CD14-positive monocyte (primary cell): ENCODE measurements at places on chromosomes 16 and 17.

- DNase-seq = no peak
Observed at GRCh38 chr17:59492091-59492451, 73.3 kb upstream of the DHX40 start.

- no peak for DNase-seq
Observed at GRCh38 chr16:1474082-1474795, 589 bp downstream of the CLCN7 start.

DNA sequence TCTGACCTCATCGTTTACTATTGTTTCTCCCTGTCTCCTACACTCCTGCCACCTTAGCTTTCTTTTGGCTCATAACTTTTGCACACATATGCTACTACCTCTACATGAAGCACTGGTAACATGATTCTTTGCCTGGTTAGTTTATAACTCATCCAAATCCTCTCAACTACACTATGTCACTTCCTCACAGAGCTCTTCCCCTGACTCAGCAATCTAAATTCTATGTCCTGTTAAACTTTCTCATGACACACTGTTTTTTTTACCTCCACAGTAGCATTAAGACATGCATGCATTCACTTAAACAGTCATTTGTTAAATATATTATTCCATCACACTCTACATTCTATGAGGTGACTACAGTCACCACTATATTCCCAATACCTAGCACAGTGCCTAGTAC lies 19.7 kb downstream of the APPBP2 start:
- no peak for DNase-seq

DNA sequence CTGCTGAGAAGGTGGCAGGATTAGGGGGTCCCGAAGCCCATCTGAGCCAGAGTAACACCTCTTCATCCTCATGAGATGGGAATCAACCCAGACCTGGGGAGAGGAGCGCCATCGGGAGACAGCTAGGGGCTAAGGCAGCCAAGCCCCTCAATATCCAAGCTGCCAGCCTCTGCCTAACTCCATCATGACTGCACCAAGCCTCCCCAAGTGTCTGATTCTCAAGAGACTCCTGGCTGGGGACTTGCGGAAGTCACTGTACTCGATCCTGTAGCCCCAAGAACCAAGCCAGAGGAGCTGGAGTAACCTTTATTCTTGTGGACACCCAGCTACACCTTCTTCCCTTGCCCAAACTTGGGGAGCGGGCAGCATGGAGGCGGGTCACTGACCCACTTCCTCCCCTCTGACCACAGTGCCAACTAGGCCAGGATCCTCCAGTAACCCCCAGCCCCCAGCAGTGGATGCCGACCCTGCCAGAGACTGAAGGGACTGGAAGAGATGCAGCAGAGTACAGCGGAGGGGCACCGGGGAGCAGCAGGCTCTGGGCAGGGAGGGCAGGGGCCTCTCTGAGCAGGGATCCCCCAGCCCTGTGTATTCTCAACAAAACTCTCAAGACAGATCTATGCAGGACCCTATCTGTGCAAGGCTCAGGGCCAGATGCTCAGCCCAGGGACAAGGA lies 13.3 kb downstream of the HDAC5 start:
- no peak for DNase-seq

GRCh38 chr17:2700491-2701141 lies 10.9 kb downstream of the CLUH start:
- DNase-seq = no peak

DNA sequence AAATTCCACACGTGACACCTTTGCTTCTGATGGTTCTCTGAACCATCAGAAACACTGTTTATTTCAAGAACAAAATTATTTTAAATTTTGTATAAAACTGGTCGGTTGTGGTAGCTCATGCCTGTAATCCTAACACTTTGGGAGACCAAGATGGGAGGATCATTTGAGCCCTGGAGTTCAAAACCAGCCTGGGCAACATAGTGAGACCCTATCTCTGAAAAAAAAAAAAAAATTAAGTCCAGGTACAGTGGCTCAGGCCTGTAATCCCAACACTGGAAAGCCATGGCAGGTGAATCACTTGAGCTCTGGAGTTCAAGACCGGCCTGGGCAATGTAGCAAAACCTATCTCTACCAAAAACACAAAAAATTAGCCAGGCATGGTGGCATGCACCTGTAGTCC lies 8.3 kb upstream of the KANSL1 start:
- no peak for DNase-seq
